ENCODE measurements at places on chromosomes 5 and 9.

GRCh38 chr5:65086234-65086890 is 317.6 kb downstream of the CWC27 start:
- H3K27ac ChIP-seq = no peak overlapping the region
- H3K27me3 ChIP-seq = no peaks in the 10 kb centered on the region
- H3K36me3 ChIP-seq = no peaks in the 10 kb centered on the region
- no peak overlapping the region for H3K4me3 ChIP-seq
- DNase-seq = no peak

DNA sequence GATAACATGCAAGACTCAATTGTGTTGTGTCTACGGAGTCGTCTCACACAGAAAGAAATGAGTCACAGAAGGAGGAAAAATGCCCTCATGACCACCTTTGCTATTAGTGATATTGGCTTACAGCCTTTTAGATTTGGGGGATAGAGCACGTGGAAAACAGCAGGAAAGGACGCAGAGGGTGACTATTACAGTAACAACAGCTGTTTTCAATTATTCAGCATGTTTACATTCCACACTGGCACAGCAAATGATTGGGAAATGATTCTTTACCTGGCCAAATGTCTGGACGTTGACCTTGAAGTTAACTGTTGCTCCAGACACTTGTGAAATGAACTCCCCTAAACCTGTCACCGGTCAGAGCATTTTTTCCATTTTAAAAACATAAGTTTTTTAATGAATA is 46.8 kb downstream of the APTX start:
- H3K27me3 ChIP-seq = no peaks in the 10 kb centered on the region
- no peak for DNase-seq
- H3K4me3 ChIP-seq = no peak overlapping the region
- H3K4me1 ChIP-seq = no peaks in the 10 kb centered on the region
- no peak overlapping the region for H3K27ac ChIP-seq
- H3K36me3 ChIP-seq = no peaks in the 10 kb centered on the region

- H3K4me1 ChIP-seq = no peaks in the 10 kb centered on the region
- no peaks in the 10 kb centered on the region for H3K27me3 ChIP-seq
- no peak overlapping the region for H3K27ac ChIP-seq
- H3K36me3 ChIP-seq = no peaks in the 10 kb centered on the region
- no peak for DNase-seq
These were observed 80.7 kb downstream of the HAPLN1 start for GRCh38 chr5:83639911-83640310.

DNA sequence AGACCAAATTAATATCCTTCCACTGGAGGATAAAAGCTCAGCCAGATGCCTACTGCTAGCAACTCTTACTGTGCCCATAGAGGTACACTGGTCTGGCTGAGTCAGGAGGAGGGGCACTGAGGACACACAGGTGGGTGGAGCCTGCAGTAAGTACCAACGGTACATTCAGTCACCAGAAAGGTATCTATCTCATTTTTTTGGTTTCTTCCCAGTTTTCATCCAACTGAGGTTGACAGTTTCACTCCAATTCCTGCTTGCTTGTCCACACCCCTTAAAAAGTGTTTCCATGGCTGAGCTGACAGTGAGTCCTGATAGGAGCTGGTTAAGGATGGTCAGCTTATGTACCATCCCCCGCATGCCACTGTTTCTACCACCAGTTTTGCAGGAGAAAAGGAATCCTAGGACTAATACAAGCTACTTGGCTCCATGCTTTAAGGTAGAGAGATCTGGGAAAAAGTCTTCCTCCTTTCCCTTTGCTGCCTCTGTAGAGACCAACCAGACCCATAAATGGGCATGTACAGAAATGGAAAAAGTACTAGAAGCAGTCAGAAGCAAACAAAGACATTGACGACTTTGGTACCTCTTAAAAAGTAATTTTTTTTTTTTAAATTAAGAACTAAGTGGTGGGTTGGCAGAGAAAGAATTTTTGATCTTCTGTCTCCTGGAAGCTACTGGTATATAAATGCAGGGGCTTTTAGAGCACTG is 3.2 kb downstream of the ELL2 start:
- H3K27ac ChIP-seq = no peak overlapping the region
- H3K36me3 ChIP-seq = no peaks in the 10 kb centered on the region
- no peaks in the 10 kb centered on the region for H3K27me3 ChIP-seq
- H3K4me3 ChIP-seq = peak overlapping the region; percentile 94
- peaks cover 39% of the 10 kb centered on the region for H3K4me1 ChIP-seq
- DNase-seq = no peak

DNA sequence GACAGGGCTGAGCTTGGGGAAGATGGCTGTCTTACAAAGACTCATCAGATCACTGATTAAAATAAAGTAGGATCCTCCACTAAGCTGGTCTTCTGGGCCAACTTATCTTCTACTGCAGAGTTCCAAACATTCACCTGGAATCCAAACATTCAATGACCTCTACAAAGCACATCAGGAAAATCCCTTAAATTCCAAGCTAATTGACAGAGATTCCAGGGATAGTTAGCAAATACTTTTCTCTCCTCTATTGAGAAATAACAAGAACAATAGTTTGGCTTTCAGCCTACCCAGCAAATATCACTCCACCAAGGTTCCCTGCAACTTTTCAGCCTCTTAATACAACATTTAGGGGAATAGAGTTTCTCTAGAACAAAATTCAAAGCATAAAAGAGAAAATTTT is 140.6 kb upstream of the LIFR start:
- H3K36me3 ChIP-seq = no peaks in the 10 kb centered on the region
- no peak overlapping the region for H3K27ac ChIP-seq
- no peaks in the 10 kb centered on the region for H3K4me1 ChIP-seq
- no peaks in the 10 kb centered on the region for H3K27me3 ChIP-seq
- DNase-seq = no peak

DNA sequence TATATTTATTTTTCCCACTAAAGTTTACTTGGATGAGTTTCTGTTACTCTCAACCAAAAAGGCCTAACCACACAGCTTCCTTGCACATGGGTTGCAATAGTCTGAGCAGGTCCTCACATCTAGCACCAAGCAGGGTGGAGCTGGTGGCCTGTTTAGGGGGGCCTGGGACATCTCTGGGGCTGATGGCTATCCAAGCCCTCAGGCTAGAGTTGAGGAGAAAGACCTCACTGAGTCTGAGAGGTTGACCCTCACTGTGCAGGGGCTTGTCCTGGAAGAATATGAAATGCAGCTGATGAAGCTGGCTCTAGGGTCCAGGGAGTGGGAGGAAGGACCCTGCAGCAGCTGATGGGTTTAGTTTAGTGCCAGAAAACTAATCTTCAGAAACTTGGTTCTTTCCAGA is 217.1 kb upstream of the MVB12B start:
- H3K36me3 ChIP-seq = no peaks in the 10 kb centered on the region
- no peaks in the 10 kb centered on the region for H3K4me1 ChIP-seq
- no peaks in the 10 kb centered on the region for H3K27me3 ChIP-seq
- no peak for DNase-seq
- no peak overlapping the region for H3K27ac ChIP-seq
- H3K4me3 ChIP-seq = no peak overlapping the region

DNA sequence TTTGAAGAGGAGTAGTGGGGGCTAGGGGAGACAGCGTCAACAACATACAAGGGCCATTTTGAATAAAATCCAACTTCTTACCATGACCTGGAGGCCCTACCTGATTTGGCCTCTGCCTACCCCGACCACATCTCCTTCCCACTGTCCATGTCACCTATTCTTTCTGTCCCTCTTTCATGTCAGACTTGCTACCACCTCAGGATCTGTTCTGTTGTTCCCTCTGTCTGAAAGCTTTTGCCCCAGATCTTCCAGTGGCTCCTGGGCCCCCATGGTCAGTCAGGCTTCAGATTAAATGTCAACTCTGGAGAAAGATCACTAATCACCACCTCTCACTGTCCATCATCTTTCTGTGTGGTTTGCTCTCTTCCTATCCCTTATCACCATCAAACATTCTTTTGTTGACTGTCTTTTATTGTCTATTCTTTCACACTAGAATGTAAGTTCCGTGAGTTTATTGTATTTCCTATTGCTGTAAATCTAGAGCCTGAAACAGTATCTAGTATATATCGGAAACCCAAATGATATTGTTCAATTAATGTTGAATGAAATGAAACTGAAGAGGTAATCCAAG is 31.2 kb upstream of the APC start:
- peaks cover 25% of the 10 kb centered on the region for H3K4me1 ChIP-seq
- H3K27ac ChIP-seq = peak overlapping the region; percentile 97
- H3K27me3 ChIP-seq = no peaks in the 10 kb centered on the region
- no peaks in the 10 kb centered on the region for H3K36me3 ChIP-seq
- peak overlapping the region; percentile 93 for H3K4me3 ChIP-seq

DNA sequence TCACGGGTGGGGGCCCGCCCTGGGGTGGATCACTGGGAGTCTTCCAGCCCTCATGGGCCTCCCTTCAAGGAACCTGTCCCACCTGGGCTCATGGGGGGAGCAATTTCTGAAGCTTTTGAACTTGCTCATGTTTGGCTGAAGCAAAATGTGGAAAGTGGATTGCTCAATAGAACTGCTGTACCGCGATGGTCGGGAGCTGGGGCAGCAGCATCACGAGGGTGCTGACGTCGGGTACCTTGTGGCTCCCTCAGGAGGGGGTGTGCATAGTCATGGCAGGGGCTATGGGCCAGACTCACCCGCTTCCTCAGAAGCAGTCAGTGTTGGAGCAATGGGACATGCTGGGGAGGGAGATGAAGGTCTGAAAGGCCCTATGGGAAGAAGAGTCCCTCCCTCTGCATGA is 57.9 kb downstream of the PRRT1B start:
- peaks cover 11% of the 10 kb centered on the region for H3K4me1 ChIP-seq
- DNase-seq = no peak
- H3K27me3 ChIP-seq = no peaks in the 10 kb centered on the region

DNA sequence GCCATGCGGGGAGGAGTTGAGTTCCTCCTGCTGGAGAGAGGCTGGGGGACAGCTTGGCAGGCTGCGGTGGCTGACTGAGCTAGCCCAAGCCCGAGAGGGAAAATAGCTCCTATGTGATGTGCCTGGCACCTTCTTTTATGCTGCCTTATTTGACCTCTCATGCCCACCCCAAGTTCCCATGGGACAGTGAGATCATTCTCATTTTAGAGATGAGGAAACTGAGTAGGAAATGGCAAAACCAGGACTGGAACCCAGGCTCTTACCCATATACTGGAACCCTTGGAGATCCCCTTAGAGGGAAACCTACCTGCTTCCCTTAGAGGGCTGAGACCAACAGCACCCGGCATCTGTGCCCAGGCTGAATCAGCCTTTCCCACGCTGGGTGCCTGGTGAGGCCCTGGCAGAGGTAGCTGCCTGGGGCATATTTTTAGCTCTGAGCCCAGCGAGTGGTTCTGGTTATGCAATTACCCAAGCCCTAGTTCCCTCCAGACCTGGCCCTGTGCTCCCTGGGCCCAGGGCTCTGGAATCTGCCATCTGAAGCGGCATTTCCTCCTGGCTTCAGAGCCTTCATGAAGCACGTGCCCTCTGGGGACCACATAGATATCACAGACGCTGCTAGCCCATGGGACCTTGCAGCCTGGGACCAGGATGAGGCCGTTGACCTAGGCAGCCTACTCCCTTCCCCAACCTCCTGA is 23.6 kb downstream of the COL27A1 start:
- H3K27ac ChIP-seq = peak overlapping the region; percentile 78
- peaks cover 71% of the 10 kb centered on the region for H3K4me1 ChIP-seq
- no peak overlapping the region for H3K4me3 ChIP-seq
- no peaks in the 10 kb centered on the region for H3K27me3 ChIP-seq
- peak; percentile 85 for DNase-seq
- no peaks in the 10 kb centered on the region for H3K36me3 ChIP-seq

GRCh38 chr9:134146774-134147493 is 11.1 kb downstream of the WDR5 start:
- no peak overlapping the region for H3K4me3 ChIP-seq
- no peak for DNase-seq
- H3K27me3 ChIP-seq = no peaks in the 10 kb centered on the region
- H3K4me1 ChIP-seq = no peaks in the 10 kb centered on the region

All from psoas muscle (tissue), 8 donors.